ENCODE measurements at places on chromosomes 5 and 9.

GRCh38 chr5:42267091-42267490 lies 156.1 kb upstream of the GHR start:
- DNase-seq: no peak
- H3K27ac ChIP-seq: no peak overlapping the region
- no peaks in the 10 kb centered on the region for H3K36me3 ChIP-seq
- H3K4me1 ChIP-seq: no peaks in the 10 kb centered on the region
- H3K27me3 ChIP-seq: no peaks in the 10 kb centered on the region

GRCh38 chr9:126516936-126517832 lies 96.5 kb upstream of the LMX1B start:
- H3K27me3 ChIP-seq: peaks cover 6% of the 10 kb centered on the region
- no peak overlapping the region for H3K27ac ChIP-seq
- H3K4me3 ChIP-seq: no peak overlapping the region
- peaks cover 18% of the 10 kb centered on the region for H3K4me1 ChIP-seq
- no peaks in the 10 kb centered on the region for H3K36me3 ChIP-seq

DNA sequence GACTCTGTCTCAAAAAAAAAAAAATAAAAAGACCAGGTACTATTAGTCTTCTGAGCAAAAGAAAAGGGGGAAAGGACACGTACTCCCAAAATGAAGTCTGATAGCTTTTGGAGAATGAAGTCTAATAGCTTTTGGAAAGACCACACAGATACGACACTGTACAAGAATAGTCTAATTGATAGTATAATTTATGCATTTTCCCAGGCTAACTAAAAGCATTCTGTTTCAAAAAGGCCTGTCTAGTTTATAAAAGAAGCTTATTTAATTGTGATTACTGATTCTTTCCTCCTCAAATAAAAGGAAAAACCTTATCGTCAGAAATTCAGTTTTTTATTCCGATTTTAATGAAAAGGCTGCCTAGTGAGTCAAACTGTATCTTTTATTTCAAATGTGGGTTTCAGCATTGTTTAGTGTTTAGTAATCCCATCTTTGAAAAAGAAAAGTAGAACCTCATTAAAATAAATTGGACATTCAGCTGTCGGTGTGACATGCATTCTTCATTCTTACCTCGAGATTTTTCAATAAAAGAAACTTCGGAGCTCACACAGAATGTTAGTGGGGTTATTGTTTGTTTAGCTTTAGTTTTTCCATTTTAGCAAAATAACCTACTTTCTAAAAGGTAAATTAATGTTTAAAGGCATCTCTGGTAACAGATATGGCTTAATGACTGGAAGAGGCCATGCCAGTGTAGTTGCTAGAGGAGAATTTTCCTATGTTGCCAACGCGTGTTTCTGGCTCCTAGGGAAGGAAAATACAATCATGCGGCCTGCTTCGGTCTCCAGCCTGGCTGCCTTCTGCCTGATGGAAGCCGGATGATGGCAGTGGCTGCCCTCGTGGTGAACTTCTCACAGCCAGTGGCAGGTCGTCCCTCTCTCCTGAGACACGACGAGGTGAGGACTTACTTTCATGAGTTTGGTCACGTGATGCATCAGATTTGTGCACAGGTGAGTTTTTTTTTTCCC lies 70.0 kb downstream of the NLN start:
- no peak overlapping the region for H3K27ac ChIP-seq
- H3K27me3 ChIP-seq: no peaks in the 10 kb centered on the region
- no peak for DNase-seq
- H3K4me1 ChIP-seq: no peaks in the 10 kb centered on the region
- no peaks in the 10 kb centered on the region for H3K36me3 ChIP-seq

GRCh38 chr5:74083096-74083791 lies 457.2 kb downstream of the ARHGEF28 start:
- no peaks in the 10 kb centered on the region for H3K36me3 ChIP-seq
- no peak overlapping the region for H3K27ac ChIP-seq
- H3K4me1 ChIP-seq: no peaks in the 10 kb centered on the region
- H3K27me3 ChIP-seq: no peaks in the 10 kb centered on the region
- H3K4me3 ChIP-seq: no peak overlapping the region
- DNase-seq: no peak

Measured in small intestine (tissue), 16 donors.